ENCODE measurements at places on chromosomes 2 and 18.

GRCh38 chr2:44100351-44100750 lies 68.3 kb upstream of the PPM1B start:
- DNase-seq, result no peak

- no peak for DNase-seq
These were observed 151.6 kb downstream of the PTGR3 start for GRCh38 chr18:75057169-75057960.

GRCh38 chr2:218859988-218860831 lies 605 bp downstream of the WNT6 start:
- DNase-seq, result no peak

GRCh38 chr2:96274355-96275056 lies 8.5 kb downstream of the CIAO1 start:
- no peak for DNase-seq

DNA sequence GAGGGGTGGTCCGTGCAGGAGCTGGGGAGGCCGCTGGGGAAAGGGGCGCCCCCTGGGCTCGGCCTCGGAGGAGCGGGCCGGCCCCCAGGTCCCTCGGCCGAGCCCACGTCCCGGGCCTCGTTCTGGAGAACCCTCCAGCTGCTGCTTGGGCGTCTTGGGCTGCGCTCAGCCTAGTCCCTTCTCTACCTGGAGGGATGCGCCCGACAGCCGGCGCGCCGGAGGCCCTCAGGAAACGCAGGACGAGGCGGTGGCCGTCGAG lies 293 bp upstream of the D2HGDH start:
- no peak for DNase-seq

- DNase-seq, result no peak
These were observed 7.0 kb upstream of the STRN start for GRCh38 chr2:36973320-36973719.

- no peak for DNase-seq
These were observed 1.2 kb upstream of the UGT1A1 start for GRCh38 chr2:233758849-233759248.

- no peak for DNase-seq
These were observed 24.7 kb upstream of the AGAP1 start for GRCh38 chr2:235468978-235469655.

- no peak for DNase-seq
These were observed 127.0 kb downstream of the INHBB start for GRCh38 chr2:120472891-120473309.

DNA sequence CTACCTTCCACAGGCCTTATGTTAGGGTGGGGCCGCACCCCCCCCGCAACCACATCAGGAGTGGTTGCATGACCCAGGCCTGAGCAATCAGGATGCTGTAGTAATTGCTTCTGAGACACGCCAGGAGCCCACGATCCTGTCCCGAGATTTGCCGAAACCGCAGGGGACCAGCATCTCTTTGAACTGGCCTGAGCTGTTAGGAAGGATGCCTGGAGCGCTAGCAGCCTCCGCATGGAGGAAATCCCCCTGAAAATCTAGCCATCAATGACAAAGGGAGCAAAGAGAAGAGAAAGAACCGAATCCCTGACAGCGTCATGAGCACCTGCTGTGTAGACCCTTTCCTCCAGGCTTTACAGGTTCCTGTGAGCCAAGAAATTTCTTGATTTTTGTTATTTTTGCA lies 8.7 kb upstream of the TEX44 start:
- no peak for DNase-seq

DNA sequence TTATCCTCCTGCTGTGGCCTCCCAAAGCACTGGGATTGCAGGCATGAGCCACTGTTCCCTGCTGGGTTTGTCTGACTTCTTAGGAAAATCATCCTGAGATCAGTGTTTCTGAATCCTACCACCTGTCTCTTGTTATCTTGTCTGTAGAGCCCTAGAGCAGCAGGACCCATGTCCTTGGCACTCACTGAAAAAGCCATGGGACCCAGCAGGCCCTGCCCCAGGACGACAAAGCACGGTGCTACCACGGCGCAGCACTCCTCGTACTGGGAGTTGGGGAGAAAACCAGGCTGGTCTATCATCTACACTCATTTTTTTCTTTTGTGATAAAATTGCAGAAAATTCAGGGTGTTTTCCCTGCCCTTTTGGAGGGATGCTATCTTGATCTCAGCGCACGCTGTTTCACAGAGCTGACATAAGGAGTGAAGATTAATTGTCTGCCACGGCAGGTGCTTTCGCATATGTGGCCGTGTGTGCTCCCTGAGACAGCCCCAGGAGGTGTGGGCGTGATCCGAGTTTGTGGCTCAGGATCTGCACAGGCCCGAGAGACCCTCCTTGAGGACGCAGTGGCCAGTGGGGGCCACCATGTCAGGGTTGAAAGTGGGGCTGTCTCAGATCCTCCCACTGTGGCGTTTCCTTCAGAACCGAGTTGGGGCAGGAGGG lies 179.1 kb downstream of the LDLRAD4 start:
- no peak for DNase-seq

DNA sequence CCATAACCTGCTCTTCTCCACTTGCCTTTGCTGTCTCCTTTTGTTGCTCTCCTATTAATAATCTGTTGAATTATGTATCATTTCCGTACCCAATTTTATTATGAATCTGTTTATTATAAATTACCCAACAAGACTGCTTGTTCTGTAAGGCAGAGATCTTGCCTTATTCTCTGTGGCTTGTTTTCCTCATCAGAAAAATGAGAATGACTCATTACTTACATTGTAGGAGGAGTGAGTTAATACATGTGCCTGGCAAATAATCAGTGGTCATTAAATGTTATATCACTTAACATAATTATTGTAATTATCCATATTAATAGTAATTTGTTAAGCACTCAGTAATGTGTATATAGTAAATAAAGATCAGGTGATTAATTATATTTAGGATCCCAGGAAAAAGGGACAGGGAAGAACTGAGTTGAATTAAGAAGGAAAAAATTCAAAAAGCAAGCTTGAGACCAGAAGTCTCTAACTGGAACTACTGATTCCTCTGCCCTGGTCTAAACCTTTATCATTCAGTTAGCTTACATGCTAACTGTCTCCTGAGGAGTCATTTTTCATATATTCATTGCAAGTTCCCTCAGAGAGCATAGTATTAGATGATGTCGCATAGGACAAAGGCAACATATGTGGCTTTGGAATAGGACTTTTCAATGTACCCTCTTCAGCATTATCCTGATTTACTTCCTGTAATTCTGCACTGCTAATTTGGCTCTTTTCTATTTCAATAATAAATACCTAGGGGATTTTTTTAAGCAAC lies 335.7 kb downstream of the GALNT13 start:
- no peak for DNase-seq

DNA sequence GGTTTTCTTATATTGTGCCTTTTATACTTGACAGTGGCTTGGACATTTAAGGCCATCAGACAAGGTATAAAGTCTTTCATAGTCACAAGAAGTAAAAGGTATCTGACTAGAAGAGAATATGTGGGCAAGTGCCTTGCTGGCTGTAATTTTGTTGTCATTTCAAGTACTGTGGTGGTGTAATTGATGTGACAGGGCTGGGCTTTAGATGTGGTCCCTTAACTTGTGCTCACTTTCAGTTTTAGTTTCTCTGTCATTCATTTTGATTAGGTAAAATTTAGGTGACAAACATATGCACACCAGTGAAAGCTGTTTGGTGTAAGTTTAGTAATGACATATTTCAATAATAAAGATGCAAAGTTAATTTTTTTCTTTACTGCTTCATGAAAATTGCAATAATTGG lies 31.2 kb upstream of the TBR1 start:
- no peak for DNase-seq

DNA sequence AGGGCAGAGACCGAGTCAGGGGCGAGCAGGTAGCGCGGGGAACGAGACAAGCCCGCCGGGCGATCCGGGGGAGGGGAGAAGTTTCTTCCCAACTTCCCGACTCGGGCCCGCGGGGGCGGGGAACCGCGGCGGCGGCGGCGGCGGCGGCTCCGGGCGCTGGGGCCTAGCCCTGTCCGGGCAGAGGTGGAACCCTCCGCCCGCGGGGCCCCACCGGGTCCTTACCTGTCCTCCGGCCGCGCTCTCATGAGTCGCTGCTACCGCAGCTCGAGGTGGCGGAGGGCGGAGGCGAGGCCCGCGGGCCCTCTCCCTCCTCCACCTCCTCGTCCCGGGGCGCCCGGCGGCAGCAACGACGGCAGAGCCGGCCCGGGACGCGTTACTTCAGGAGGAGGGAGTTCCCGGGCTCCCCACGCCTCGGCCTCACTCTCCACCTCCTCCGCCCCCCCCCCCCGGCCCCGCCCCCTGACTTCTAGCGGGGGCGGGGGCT lies at the start of gene YES1:
Gene YES1 (minus strand): TSS at position 351 of the 484 bp plus-strand sequence. CDS start 55,415 bp downstream, outside the sequence.
- DNase-seq, result peak; percentile 61

DNA sequence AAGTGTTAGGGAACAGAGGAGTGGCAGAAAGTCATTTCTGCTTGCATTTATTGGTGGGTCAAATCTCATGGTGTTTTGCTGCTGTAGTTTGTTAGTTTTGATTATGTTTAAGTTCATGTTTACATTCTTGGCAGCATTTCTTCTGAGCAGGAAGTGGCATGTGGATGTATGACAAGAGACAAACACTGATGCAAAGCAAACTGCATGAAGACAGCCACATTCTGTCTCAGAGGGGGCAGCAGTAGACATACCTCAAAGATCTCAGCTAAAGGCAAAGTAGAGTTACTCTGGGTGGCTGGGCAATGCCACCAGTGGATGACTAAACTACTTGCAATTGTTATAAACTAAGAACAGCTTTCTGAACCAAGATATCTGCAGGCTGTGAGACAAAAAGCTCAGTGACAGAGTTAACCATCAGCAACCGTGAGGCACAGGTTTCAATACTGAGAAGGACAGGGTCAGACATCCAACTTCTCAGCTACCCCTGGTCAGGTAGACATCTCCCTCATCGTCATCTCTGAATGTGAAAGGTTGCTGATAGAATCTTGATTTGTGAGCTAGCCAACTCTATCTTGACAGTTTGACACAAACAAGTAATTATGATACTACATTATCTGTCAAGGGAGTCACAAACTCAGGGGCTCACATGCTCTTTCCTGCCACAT lies 16.4 kb downstream of the GALNT3 start:
- DNase-seq, result no peak

DNA sequence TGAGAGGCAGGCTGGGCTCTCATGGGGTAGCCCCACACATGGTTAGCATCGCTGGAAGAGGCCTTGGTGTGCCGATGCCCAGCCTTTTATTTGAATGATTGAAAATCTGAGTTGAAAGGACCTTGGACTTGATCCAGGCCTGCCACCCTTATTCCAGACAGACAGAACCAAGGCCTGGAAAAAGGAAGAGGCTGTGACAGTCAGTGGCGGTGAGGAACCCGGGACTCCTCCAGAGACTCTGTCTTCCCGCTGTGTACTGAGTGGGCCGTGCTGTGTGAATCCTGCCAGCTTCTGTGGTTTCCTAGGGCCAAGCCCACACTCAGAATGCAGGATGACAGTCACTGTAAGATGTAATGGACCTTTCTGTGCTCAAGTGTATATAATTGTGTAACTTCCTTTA lies 218.5 kb downstream of the LDLRAD4 start:
- no peak for DNase-seq

DNA sequence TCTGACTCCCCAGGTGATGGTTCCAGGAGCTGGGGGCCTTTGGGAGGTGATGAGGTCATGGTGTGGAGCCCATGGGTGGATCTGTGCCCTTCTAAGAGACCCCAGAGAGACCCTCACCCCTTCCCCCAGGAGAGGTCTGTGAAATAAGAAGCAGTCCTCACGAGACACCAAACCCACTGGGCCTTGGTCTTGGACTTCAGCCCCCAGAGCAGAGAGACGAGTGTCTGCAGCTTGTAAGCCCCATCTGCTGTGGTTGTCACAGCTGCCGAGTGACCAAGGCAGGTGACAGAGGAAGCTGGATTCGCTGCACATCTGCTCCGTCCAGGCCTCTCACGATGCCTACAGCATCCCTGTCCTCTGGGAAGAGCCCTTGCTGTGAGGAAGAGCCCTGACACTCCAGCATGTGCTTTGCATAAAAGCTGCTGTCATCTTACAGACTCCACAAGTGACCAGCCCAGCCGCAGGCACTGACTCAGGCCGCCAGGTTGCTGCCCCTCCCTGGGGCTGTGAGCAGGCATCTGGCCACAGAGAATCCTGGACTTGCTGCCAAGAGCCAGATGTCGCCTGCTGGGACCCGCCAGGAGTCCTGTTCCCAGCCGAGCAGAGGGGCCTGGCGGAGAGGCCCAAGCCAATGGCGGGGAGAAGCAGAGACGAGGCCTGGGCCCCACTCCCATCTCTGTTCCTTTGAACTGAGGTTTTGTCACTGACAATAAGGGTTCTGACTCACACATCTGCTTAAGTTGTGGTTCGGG lies 150.8 kb downstream of the PXDN start:
- DNase-seq, result no peak

DNA sequence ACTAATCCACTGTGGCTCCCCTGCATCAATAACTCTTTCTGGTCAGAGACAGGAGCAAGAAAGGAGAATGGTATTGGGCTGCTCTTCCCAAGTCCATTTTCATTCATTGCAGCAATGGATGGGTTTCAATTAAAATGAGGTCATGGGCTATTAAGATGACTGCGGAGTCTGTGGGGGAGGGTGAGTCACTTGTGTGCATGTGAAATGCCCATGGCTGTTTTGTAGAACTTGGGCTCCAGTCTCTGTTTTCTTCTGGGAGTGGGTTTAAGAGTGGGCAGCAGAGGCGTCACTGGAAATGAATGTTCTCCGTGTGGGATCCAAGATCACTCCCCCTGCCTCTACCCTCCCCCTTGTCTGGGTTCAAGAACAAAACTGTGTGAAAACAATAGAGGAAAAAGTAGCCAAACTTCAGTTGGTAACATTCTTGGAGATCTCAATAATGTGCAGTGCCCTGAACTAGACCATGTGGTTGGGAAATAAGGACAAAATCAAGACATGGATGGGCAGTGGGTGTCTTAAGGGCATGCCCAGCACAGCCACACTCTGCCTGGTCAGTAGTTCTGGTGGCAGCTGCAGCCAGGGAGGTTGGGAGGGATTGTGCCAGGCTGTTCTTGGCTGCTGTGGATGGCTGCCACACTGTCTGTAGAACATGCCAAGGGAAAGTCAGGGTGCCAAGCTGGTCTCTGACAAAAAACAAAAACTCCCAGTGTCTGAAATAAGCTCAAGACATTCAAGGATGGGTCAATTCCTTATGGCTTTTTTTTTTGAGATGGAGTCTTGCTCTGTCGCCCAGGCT lies 68.2 kb upstream of the CXCR4 start:
- no peak for DNase-seq

- no peak for DNase-seq
These were observed 21.6 kb upstream of the SPATA3 start for GRCh38 chr2:230974096-230974913.

GRCh38 chr2:38835990-38836389 lies 39.7 kb downstream of the DHX57 start:
- no peak for DNase-seq

- DNase-seq, result no peak
These were observed 113.3 kb downstream of the KIAA1328 start for GRCh38 chr18:36942264-36942663.

GRCh38 chr2:7480431-7480830 lies 563.2 kb downstream of the RNF144A start:
- DNase-seq, result no peak

GRCh38 chr2:70728128-70728527 lies 39.9 kb downstream of the ADD2 start:
- DNase-seq, result no peak

- DNase-seq, result no peak
These were observed 485.1 kb upstream of the CDH7 start for GRCh38 chr18:65265761-65266160.

- no peak for DNase-seq
These were observed 81.9 kb downstream of the EHBP1 start for GRCh38 chr2:62787386-62787785.

- peak; percentile 70 for DNase-seq
These were observed 16.9 kb downstream of the STEAP3 start for GRCh38 chr2:119240311-119241204.

- DNase-seq, result no peak
These were observed 45.3 kb upstream of the TANC1 start for GRCh38 chr2:158923180-158923594.

All from Caco-2 (cell line).